ENCODE measurements at places on chromosomes 1 and 21.

- DNase-seq, result peak; percentile 51
Measured at GRCh38 chr1:88935522-88936222, 44.3 kb upstream of the GTF2B start.

DNA sequence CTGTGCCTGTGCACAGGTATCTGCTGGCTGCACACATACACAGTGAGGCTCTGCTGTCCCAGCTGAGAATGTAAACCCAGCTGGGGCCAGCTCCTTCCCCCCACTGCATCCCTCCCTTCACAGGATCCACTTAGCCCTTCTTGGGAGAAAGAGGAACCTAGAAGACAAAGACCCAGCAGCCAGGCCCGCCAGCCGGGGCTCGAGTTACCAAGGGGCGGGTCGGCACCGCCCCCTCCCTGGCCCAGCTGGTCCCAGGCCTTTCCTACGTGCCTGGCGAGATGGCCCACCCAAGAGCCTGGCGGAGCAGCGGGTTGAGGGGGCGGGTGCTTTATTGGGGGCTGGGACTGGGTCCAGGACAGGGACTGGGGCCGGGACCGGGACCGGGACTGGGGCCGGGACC, 2.1 kb downstream of the SH3BGRL3 start:
- DNase-seq, result no peak

GRCh38 chr1:94886361-94886760, 40.5 kb downstream of the CNN3 start:
- DNase-seq, result no peak

GRCh38 chr1:78005755-78006154, 1.0 kb downstream of the DNAJB4 start:
- DNase-seq, result peak; percentile 66

DNA sequence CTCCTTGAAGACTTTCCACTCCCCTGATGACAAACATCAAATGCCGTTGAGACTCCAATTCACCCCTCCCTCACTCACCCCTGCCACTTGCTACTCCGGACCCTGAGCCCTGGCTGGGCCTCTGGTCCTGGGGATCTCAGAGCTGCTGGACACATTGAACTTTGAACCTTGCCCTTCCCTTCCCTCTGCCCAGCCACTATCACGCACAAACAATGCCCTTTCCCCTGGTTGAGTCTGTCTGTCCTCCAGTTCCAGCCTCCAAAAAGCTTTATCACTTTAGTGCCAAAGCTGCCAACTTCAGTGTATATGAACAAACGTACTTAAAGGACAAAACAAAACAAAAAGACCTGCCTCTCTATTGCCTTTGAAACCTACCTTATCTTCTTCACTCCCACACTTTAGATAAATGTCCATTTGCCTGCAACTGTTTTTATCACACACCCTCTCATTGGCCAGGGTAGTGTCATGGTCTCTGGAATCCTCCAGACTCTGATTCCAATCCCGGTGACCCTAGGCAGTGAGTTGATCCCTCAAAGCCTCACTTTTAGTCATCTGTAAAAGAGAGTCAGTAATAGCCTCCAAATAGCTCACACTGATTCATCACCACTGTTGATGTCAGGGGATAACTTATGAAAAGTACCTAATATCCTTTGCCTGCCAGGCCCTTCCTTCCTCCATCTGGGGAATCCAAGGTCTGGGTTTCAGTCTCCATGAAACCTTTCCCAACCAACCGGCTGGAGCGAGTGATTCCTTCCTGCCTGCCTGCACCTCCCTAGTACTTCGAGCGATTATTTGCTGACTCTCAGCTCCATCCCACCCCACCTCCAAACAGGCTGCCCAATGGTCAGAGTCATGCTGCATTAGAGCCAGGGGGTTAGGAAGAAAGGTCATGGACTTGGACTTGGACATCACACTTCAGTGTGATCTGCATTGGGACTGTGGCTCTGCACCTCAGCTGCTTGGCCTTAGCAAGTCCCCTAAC, 15.9 kb upstream of the SPOCD1 start:
- DNase-seq, result no peak

DNA sequence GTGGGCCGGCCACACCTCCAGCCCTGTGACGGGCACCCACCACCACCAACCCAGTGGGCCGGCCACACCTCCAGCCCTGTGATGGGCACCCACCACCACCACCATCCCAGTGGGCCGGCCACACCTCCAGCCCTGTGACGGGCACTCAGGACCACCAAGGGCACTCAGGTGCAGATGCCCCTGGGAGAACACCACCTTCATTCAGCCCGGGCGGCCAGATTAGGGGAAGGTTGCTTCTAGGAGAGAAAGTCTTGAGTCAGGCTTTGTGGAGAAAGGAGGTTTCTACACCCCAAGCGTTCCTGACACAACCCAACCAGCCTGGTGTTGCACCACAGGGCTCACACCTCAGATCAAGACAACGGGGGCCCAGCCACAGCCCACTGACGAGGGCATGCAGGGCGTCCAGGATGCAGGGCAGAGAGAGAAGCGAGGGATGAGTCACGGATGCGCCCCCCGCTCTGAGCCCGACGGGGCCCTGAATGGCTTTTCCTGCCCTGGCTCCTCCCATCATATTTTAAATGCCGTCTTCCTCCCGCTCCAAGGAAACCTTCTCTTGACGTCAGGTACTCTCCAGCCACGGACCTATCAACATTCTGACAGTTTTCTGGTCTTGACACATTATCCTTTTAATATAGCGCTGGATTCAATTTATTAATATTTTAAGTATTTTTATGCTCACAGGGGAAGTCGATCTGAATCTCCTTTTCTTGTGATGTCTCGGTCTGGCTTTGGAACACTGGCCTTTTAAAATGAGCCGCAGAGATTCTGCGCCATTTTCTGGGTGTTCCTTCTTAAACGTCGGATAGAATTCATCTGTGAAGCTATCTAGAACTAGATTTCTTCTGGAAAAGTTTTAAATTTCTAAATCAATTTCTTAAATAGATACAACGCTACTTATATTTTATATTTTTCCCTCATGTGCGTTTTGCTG, 631 bp upstream of the SPATC1L start:
- peak; percentile 76 for DNase-seq

- peak; percentile 51 for DNase-seq
Measured at GRCh38 chr1:216670118-216670883, 52.9 kb downstream of the ESRRG start.

DNA sequence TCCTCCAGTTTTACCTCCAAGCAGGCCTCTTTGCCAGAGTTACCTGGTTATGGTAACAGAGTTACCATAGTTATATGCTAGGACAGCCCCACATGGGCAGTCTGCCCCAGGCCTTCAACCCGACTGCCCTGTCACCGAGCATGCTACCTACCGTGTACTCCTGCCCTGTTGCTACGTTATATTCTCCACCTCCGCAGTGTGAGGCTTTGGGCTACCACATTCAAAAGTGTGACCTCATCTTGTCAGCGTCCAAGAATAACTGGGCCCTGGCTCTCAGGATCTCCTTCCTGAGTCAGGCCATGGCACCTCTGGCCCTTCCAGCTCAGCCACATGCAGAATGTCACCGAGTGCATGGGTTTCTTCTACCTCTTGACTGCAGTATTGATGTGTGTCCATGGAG, 8.9 kb downstream of the MAPKAPK2 start:
- DNase-seq, result no peak

GRCh38 chr21:15967661-15968060, 237.9 kb downstream of the USP25 start:
- DNase-seq, result no peak

GRCh38 chr1:118827207-118827606, 160.9 kb downstream of the TBX15 start:
- no peak for DNase-seq

- DNase-seq, result no peak
Measured at GRCh38 chr1:180424848-180425457, 77.4 kb downstream of the ACBD6 start.

DNA sequence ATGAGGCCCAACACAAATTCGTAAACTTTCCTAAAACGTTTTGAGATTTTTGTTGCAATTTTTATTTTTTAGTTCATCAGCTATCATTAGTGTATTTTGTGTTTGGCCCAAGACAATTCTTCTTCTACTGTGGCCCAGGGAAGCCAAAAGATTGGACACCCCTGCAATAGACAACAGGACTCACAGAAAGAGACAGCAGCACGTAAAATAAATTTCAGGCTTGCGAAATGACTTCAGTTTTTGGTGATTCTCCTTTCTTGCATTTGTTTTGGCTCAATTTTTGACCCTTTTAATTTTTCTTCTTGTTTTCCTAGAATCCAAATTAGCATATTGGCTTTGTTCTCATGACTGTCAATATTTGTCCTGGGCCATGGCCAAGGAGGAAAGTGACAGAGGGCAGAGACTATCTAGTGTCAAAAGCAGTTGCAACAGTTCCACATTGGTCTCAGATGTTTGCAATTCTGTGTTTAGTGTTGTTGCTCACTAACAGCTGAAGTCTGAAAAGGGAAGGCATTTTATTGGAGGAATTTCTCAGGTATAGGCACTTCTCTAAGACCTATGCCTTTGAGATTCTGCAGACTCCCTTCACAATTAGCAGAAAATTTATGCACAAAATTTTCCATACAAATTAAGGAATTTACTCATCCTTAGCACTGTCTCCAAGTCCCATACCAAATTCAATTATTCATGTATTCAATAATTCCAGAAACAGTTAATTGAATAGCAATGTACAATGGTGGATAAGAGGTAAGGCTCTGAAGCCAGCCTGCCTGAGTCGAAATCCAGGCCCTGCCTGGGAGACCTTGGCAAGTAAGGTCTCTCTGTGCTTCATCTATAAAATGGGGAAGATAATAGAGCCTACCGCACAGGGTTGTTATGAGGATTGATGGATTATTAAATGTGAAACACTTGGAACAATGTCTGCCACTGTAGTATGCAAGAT, 160.9 kb upstream of the IVNS1ABP start:
- no peak for DNase-seq

GRCh38 chr1:24536391-24536840, 19.5 kb upstream of the NCMAP start:
- peak; percentile 83 for DNase-seq

DNA sequence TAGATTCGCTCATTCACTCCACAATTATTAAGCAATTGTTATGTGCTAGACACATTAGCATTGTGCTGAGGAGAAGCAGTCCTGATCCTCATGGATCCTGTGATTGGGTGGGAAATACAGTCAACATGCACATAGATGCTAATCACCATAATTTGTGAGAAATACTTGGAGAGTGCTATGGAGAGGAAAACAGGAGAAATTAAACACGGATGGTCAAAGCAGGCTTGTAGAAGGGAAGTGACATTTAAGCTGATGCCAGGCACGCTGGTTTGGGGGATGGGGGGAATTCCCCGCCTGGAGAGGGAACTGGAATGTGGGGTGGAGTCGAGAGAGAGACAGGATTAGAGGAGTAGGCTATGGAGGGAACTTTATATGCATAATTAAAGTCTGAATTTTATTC, 52.2 kb upstream of the L1TD1 start:
- no peak for DNase-seq

GRCh38 chr1:174797398-174797797, 202.3 kb upstream of the CACYBP start:
- DNase-seq, result no peak

GRCh38 chr1:235295902-235296350, 32.1 kb downstream of the ARID4B start:
- no peak for DNase-seq

GRCh38 chr1:24162201-24162600, 19.3 kb upstream of the IL22RA1 start:
- DNase-seq, result no peak

DNA sequence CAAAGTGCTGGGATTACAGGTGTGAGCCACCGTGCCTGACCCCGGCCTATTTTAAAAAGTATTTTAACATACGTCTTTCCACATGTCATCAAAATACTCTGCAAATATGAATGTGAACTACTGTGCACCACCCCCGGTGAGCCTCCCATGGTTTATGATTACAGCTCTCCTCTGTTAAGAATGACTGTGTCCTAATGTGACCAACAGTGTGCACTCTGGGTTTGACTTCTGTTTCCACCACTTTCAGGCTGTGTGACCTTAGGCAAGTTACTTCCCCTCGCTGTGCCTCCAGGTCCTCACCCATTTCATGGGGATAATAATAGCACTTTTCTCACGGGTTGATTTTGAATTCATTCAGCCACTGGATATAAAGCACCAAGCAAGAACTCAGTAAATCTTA, 14.7 kb downstream of the AMPD2 start:
- DNase-seq, result no peak

GRCh38 chr21:32197896-32198295, 81.0 kb downstream of the MIS18A start:
- DNase-seq, result no peak

DNA sequence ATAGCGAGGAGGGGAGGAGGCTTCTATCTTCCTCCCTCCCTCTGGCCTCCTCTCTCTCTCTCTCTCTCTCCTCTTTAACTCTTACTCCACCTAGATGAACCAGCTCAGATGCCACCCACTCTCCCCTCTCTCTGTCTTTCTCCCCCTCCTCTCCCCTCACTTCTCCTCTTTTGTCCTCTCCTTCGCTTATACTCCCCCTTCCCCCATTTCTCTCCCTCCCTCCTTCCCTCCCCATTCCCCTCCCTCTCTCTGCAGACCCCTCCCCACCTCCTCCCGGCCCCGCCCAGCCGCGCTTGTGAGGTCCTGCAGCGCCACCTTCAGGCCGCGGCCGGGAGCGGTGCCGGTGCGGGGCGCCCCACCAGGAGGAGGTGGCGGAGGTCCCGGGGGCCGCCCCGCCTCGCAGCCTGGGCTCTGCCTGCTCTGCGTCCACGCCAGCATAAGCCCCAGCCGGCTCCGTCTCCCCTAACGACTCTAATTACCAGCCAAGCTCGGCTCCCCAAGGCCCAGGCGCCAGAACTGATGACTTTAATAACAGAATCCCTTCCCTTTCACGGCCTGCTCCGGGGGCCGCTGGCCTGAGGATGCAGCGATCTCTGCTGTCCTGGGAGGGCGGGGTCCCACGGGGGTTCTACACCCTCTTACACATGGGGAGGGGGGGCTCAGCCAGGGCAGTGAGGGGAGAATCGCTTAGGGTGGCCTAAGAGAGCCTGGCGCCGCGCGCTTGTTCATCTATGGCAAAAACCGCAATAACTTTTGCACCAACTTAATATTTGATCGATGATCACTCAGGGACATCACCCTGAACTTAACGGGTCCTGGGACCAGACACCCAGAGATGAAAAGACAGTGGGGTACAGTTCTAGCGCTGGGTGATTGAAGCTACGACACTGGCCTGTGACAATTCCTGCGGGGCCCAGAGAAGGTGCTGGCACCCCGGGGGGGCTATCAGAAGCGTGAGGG, 637.3 kb downstream of the MATN1 start:
- peak; percentile 55 for DNase-seq
